ENCODE measurements at places on chromosomes 5 and 9. TPM values are rescaled to one million over a fixed set of nuclear protein-coding genes. Genes with fewer than 3 reads are reported as not detected.

Gene SLC45A2
- total RNA-seq = not detected

Gene S1PR3
- 15.7 TPM for total RNA-seq

Gene GLRA1
- not detected for total RNA-seq

Gene STK32A
- 0.30 TPM for total RNA-seq

Gene DPYSL3
- total RNA-seq = 38.8 TPM

GRCh38 chr5:68587171-68587570, 371.6 kb downstream of the PIK3R1 start:
- peak; percentile 70 for DNase-seq
- H3K36me3 ChIP-seq = no peaks in the 10 kb centered on the region
- no peak overlapping the region for H3K4me3 ChIP-seq
- peaks cover 15% of the 10 kb centered on the region for H3K4me1 ChIP-seq
- H3K27ac ChIP-seq = no peak overlapping the region
- no peaks in the 10 kb centered on the region for H3K27me3 ChIP-seq

DNA sequence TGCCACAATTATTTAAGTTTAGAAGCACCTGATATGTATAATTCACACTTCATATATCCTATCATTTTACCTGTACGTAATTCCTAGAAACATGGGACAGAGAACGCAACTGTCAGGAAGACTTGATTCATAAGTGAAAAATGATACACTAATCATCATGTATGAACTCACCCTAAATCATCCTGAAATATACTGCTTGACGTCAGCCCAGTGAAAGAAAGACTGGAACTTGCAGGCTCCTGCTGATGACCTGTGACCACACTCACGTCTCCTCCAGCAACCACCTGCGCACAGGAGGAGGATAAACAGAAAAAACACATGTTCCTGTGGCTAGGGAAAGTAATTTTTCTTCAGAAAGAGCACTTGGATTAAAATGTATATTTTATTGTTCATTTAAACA, 169.7 kb downstream of the MPDZ start:
- peaks cover 36% of the 10 kb centered on the region for H3K4me1 ChIP-seq
- no peaks in the 10 kb centered on the region for H3K27me3 ChIP-seq
- no peak for DNase-seq

DNA sequence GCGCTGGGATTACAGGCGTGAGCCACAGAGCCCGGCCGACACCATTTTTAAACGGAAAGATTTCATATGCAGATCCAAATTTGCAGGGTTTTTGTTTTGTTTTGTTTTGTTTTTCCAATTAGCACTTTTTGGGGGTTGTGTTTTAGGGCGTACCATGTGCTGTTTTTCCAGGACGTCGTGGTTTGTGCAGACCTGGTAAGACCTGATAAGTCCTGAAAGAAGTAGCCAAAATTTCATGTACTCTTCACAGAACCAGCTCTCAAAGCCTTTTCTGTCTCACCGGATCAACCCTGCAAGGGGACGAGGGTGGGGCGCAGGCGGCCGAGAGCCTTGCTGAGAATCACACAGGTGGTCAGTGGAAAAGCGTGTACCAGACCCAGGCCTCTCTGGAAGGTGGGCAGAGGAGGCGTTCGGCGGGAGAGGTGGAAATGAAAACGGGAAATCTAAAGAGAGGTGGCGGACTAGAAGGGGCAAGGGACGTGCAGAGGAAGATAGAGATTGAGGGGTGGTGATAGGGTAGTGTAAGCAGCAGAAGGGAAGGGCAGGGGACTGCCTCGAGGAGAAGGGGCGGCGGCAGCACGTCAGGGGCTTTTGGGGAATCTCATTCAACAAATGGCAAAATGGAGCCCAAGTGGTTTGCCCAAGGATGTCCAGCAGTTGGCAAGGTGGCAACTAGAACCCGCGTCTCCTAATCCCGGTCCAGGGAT, 1.1 kb upstream of the FAF2 start:
- peaks cover 22% of the 10 kb centered on the region for H3K4me1 ChIP-seq
- H3K27me3 ChIP-seq = peaks cover 10% of the 10 kb centered on the region
- no peak for DNase-seq
- H3K4me3 ChIP-seq = peak overlapping the region; percentile 100
- H3K27ac ChIP-seq = peak overlapping the region; percentile 100
- H3K36me3 ChIP-seq = peaks cover 10% of the 10 kb centered on the region

- H3K36me3 ChIP-seq = peaks cover 4% of the 10 kb centered on the region
- H3K4me3 ChIP-seq = no peak overlapping the region
- no peak overlapping the region for H3K27ac ChIP-seq
Measured at GRCh38 chr9:89405826-89406225, 87.5 kb downstream of the SECISBP2 start.

Measured in HFFc6 (cell line).